ENCODE measurements at places on chromosomes 7 and 10.

- DNase-seq, result no peak
Measured at GRCh38 chr10:104327745-104328645, 10.3 kb downstream of the ITPRIP start.

GRCh38 chr10:125062227-125062913 lies 98.0 kb downstream of the CTBP2 start:
- no peak for DNase-seq

DNA sequence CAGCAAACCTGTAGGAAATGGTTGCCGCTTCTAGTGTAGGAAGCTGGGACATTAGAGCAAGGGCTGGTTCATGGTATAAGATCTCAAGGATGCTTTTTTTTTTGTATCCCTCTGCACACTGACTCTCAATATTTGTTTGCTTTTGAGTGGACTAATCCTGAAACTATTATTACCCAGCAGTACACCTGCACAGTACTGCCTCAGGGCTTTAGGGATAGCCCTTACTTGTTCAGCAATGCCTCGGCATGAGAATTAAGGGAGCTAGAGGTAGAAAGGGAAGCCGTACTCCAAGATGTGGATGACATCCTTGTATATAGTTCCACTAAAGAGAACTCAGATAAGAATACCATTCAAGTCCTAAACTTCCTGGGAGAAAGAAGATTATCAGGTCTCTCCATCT lies 70.5 kb downstream of the COPG2 start:
- no peak for DNase-seq

GRCh38 chr10:62763155-62763554 lies 41.4 kb upstream of the ADO start:
- DNase-seq, result no peak

- no peak for DNase-seq
Measured at GRCh38 chr7:118839515-118839914, 615.0 kb downstream of the ANKRD7 start.

- no peak for DNase-seq
Measured at GRCh38 chr10:80281292-80281691, 8.2 kb downstream of the MAT1A start.

DNA sequence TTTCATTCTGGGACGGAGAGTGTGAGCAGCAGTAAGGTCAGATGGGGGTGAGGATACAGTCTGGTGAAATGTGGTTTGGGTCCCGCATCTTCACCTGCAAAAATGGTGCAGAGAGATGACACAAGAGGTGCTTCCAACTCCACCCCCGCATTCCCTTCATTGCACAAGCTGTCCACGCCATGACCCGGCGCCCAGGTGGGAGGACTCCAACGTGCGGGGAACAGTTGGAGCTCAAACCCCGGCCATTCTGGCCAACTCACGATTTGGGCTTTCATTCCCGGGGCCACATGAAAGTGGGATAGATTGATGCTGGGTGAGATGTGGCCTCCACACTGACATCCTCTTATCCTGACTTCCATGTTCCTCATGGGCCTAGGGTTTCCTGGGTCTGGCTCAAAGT lies 34.6 kb upstream of the ZNF273 start:
- DNase-seq, result no peak

- no peak for DNase-seq
Measured at GRCh38 chr7:44366986-44367385, 41.6 kb upstream of the CAMK2B start.

- DNase-seq, result no peak
Measured at GRCh38 chr10:123517426-123517825, 148.7 kb upstream of the GPR26 start.

GRCh38 chr10:86535132-86535882 lies 13.7 kb upstream of the WAPL start:
- peak; percentile 23 for DNase-seq

DNA sequence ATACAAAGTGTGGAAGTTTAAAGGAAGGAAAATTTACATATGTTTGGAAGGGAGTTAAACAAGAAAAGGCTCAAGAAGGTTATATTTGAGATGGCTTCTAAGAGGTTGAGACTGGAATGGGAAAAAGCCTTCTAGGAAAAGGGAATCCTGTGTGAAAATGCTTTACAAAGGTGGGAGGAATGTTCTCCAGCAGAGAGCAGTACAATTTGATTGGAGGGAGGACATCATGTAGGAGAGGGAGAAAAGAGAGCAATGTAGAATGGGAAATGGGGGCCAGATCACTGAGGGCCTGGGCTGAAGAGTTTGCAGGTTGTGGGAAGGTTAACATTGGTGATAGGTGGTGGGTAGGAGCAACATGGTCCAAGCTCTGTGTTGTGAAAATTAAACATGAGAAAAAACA lies 366.9 kb downstream of the XPNPEP1 start:
- no peak for DNase-seq

All from activated CD4-positive, alpha-beta T cell treated with anti-CD3 and anti-CD28 coated beads, Interleukin-2, Interleukin-6, amounts not matched to agents 100 ng/mL and 50 ng/mL, durations not matched to agents 16 hours and 8 hours (primary cell).